ENCODE measurements at places on chromosomes 6 and 20.

- DNase-seq = no peak
Observed at GRCh38 chr6:68240726-68241125, 394.4 kb upstream of the ADGRB3 start.

DNA sequence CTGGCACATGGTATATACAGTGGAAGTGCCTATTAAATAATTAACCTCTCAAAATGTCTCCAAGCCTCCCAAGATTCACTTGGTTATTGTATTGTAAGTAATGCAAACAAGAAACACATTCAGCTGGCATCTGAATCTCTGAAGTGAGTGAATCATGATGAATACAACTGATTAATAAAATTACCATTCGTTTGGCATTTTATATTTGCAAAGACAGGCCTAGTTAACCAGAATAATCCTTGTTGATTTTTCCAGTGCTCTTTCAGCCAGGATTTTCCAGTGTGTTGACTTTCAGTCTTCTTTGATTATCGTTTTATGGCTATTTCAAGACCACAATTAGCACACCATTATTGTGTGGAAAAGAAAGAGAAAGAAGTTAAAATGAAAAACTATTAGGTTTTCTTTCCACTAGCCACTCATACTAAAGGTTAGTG lies 20.3 kb downstream of the SLC22A2 start:
- DNase-seq = no peak

DNA sequence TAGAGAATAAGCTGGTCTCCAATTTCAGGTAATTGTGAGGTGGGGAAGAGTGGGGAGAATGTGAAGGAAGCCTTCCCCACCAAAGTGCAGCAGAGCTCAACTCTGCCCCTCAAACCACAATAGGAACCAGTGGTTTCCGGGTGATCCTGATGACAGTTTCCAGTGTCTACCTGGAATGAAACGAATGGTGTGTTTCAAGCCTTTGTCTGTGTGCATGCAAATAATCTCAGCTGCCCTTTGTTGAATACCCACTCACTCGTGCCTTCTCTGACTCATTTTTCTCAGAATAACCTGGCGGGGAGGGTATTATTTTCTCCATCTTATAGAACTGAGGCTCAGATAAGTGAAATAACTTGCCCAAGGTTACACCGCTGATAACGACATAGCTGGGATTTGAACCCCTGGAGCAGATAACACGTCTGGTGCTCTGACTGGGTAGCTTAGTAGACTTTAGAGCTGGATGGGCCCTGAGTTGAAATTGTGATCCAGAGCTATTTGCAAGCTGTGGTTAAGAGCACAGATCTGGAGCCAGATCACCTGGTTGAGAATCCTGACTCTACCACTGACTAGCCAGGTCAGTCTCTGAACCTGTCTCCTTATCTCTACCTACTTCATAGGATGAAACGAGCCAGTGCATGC lies 85.1 kb downstream of the EYA2 start:
- no peak for DNase-seq

- DNase-seq = peak; percentile 62
Observed at GRCh38 chr6:31821301-31822035, 6.1 kb upstream of the HSPA1B start.

GRCh38 chr6:47207261-47207660 lies 102.4 kb downstream of the TNFRSF21 start:
- no peak for DNase-seq

DNA sequence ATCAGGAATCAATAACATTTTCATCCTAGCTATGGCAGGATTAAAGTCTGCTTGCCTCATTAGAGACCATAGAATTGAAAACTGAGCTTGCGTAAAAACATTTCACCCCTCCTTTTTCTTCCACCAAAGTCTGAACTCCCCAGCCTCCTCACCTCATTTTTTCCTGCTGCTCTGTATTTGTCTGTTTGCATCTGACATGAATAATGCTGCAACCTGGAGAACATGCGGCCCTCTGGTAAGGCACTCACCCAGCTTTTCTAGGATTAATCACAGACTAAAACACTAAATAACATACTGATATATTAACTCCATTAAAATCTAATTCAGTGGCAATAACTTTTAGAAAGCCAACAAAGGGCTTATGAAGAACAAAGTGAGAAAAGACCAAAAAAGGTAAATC lies 677.7 kb upstream of the NRSN1 start:
- no peak for DNase-seq

GRCh38 chr6:46733341-46733801 lies 1.8 kb downstream of the PLA2G7 start:
- DNase-seq = no peak

- no peak for DNase-seq
Observed at GRCh38 chr6:163712981-163713380, 298.5 kb downstream of the QKI start.

- no peak for DNase-seq
Observed at GRCh38 chr6:118101831-118102345, 194.8 kb downstream of the SLC35F1 start.

GRCh38 chr20:36399147-36399968 lies 93.2 kb downstream of the DLGAP4 start:
- peak; percentile 81 for DNase-seq

- peak; percentile 9 for DNase-seq
Observed at GRCh38 chr6:137115658-137116057, 57.8 kb downstream of the IL22RA2 start.

DNA sequence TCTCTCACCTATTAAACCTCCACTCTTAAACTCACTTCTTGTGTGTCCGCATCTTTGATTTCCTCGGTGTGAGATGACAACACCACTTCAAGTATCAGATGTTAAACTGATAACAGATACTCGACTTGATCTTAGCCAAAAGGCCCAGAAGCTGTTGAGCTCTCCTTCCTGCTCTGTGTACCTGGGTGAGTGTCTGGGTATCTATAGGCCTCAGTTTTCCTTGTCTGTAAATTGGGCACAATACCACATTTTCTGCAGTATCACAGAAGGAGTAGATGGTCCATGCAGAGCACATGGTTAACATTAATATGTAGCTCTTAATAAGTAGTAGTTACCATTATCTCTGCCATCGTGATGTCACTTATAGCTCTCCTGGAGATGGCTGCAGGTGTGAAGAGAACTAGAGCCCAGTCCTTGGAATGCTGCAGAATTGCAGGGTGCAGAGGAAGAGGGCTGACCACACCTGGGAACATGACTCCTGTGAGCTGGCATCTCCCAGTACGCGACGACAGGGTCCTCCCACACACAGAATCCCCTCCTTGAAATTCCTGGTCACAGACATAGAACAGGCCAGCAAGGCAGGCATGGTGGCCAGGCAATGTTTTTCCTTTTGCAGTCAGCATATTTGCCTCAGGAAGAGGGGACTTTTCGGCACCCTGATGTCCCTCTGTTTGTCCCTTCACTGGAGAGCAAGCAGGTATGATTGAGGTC lies 110.3 kb upstream of the SNX9 start:
- DNase-seq = no peak
